ENCODE measurements at places on chromosomes 4 and X.

DNA sequence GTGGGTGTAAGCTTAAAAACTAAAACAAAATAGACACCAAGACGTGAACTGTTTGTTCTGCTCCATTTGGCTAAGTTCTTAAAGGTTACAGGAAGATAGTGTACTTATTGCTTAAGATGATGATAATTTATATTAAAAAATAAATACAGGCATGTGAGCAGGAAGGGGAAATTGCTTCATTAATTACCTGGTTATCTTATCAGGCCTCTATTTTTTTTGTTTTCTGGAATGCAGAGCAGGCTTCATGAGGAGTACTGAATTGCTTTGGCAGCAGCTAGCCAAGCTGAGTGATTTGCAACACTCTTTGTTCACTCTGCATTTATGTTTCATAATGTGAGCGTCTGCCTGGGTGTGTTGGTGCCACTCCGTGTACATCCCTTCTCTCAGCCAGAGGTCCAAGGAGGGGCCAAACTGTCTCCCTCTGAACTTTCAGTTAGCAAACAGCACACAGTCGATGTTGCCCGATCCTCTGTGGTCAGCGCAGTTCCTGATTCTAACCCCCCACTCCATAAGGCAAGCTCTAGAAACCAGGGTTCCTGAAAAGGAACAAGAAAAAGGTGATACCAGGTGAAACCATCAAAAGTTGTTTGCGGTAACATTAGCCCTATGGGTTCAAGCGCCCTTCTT is 348.2 kb downstream of the SPRY1 start:
- DNase-seq, result no peak

GRCh38 chr4:67743194-67743593 is 11.0 kb downstream of the GNRHR start:
- DNase-seq, result no peak

DNA sequence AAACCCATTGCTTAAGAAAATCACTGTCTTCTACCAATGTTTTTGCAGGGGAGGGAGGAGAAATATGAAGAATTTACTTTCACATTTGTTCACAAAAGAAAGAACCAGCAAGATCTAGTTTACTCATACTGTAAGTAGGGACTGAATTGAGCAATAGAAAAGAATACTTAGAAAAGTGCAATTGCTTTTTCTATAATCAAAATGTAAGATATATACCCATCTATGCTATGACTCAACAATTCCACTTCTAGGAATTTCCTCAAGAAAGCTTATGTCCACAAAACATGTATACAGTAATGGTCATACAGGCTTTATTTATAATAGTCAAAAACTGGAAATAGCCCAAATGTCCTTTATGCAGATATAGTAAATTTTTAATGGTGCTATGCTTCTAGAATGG is 196.4 kb downstream of the LRBA start:
- DNase-seq, result peak; percentile 23

- DNase-seq, result peak; percentile 13
Observed at GRCh38 chrX:11566789-11567188, 98.9 kb downstream of the ARHGAP6 start.

DNA sequence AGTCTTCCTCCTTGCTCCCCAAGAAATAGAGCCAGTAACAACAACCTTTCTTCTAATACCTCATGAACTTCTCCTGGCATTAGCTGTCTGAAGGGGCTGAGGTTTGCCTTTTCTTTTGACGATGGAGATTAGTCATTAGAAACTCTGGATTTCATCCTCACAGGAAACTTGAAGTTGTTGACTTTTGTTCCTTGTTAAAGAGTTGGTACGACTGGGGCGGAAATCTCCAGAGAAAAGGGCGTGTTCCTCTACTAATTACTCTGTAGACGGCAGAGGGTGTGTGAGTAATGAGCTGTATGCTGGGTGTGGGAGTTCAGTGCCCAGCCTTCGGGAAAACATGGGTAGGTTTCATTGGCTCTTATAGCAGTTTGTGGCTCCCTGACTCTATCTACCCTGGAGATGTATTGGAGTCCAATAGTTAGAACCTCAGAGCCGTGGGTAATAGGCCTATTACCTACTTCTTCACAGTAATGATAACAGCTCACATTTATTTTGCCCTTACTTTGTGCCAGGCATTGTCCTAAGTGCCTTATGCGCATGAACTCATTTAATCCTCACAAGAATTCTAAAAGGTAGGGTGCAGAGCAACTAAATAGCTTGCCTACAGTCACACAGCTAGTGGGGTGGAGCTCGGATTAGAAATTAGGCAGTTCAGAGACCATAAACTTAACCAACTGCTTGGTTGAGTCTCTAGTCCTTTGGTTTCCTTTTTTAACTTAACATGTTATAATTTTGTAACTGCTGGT is 23.4 kb downstream of the TMEM164 start:
- DNase-seq, result no peak

All from EL (cell line).